ENCODE measurements at places on chromosomes 2 and 18. TPM values are rescaled to one million over a fixed set of nuclear protein-coding genes. Genes with fewer than 3 reads are reported as not detected.

Gene RMDN2
- total RNA-seq, result 4.5 TPM

Gene NFE2L2
- total RNA-seq, result 156 TPM

Gene NAT8
- not detected for total RNA-seq

Gene YES1
- total RNA-seq, result 62.3 TPM

Gene TUBB6
- total RNA-seq, result 151 TPM

Gene CD207
- total RNA-seq, result 52.0 TPM

Gene DTNA
- total RNA-seq, result 5.4 TPM
